ENCODE measurements at places on chromosomes 7 and 10.
A peak's percentile ranks its signal among the peaks of the same experiment; 100 is the strongest.

DNA sequence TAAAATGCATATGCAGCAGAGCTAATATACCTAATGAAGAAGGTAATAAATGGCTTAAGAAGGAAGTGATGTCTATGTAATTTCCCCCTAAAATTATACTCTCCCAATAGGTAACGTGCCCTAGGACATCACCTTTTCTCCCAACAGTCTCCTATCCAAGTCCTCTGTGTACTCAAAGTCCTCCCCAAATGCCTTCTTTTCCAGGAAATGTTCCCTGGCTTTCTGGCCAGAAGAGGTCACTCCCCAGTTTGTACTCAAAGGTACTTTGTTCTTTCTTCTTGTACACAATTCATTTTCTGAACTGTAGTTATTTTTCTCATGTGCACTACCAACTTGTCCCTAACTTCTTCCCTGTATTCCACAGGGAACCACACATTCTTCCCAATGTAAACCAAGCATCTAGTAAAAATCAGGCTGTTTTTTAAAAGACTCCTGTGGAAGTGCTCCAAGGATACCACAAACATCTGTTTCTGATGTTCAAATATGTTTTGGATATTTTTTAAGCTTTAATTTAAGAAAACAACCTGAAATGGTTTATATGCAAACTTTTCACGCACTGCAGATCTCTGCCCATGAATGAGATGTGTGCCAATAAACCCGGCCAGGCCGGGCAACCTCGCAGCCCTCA lies 262.3 kb upstream of the KLF14 start:
- no peak for DNase-seq

- DNase-seq, result peak; percentile 12
Observed at GRCh38 chr7:20079080-20079479, 138.1 kb downstream of the MACC1 start.

DNA sequence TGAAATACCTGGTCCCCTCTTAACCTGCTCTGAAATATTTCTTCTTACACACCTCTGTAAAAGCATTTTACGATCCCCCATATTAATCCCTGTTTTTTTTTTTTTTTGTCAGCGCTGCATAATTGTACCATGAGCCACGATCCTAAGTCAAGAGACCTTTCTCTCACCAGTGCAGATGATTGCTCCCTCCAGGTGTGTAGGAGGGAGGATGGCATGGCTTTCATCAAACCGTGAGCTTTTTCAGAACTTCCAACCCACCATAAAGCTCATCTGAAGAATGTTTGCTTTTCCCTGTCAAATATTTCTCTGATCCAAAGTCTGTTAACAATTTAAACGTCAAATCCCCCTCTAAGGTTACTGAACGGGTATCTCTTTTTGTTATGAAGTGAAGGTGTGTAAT lies 28.2 kb upstream of the SEPHS1 start:
- no peak for DNase-seq

DNA sequence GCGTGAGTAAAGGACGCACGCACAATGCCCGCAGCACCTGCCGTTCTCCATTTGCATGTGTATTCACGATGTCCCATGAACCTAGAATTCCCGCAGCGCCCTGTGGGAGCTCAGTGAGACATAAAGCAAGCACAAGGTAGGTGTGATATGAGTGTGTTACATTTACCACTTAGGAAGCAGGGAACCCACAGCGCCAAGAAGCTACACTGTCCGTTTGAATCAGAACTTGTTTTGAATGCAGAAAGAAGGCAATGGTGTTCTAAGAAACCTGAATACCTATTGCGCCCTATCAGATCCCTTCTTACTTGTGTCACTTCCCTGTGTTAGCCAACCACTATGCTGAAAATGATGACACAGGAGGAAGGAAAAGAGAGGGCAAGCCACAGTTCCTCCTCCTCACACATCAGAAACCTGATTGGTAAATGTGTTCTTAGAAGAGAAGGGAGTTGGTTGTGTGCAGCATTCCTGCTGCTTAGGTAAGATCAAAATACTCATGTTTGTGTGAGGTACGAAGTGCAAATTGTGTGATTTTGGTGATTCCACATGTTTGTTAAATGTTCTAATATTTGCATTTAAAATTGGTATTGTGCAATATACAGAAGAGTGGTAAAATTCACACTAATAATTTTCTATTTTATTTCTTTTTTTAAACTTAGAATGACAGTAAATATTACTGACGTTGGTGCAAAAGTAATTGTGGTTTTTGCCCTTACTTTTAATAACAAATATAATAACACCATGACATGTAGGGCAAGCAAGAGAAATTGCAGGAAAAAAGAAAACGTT lies 185.4 kb downstream of the SEC23IP start:
- DNase-seq, result peak; percentile 1

- DNase-seq, result no peak
Observed at GRCh38 chr10:44393834-44394547, 9.1 kb upstream of the CXCL12 start.

DNA sequence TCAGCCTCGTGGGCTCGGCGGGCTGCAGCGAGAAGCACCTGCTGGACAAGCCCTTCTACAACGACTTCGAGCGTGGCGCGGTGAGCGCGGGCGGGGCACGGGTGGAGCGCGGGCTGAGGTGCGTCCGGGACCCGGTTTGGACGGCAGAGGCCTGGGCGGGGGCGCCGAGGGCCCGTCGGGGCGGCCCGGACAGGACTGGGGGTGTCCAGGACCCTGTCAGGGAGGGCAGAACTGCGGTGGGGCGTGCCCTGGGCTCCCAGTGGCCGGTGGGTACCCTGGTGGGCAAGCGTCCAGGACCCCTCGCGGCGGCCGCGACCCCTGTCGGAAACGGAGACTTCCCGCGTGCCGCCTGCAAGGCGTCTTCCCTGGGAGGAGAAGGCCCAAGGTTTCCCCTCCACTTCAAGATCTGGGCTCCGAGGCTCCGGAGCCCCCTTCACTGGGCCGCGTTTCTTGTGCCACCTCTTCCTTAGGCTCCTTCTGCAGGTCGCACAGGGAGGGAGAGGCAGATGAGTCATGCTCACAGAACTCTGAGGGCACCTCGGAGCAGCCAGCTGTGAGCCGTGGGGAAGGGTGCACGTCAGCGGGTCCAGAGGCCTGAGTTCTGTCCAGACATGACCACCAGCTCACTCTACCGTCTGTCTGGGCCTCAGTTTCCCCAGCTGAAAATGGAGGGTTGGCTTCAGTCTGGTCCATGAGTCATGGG lies 485 bp downstream of the ALOX5 start:
- DNase-seq, result peak; percentile 44

DNA sequence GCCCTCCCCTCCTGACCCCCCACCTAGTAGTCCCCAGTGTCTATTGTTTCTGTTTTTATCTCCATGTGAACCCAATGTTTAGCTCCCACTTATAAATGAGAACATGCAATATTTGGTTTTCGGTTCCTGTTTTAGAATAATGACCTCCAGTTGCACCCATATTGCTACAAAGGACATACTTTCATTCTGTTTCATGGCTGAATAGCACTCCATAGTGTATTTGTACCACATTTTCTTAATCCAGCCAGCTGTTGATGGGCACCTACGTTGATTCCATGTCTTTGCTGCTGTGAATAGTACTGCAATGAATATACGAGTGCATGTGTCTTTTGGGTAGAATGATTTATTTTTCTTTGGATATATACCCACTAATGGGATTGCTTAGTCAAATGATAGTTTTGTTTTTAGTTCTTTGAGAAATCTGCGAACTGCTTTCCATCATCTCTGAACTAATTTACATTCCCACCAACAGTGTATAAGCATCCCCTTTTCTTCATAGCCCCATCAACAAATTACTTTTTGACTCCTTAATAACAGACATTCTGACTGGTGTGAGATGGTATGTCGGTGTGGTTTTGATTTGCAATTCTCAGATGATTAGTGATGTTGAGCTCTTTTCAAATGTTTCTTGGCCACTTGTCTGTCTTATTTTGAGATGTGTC lies 128.4 kb upstream of the PHYHIPL start:
- DNase-seq, result no peak

GRCh38 chr10:24360282-24361127 lies 151.6 kb downstream of the KIAA1217 start:
- DNase-seq, result peak; percentile 79

- DNase-seq, result no peak
Observed at GRCh38 chr7:47610506-47611044, 28.7 kb upstream of the TNS3 start.

DNA sequence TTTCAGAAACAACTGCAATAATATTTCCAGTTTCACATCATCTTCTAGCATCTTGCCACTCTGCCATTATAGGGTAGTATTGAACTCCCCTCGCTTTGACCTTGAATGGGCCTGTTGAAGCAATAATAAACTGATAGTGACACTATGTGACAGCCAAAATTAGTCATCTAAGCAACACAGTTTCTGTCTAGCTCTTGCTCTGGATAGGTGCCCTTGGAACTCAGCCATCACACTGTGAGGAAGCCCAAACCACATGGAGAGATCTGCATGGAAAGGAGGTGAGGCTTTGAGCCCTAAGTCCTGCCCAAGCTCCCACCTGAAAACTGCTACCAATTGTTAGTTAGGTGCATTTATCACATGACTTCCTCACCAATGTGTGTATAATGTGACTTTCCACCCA lies 18.1 kb upstream of the KCND2 start:
- no peak for DNase-seq

- DNase-seq, result peak; percentile 85
Observed at GRCh38 chr10:13347500-13348156, 465 bp downstream of the SEPHS1 start.

DNA sequence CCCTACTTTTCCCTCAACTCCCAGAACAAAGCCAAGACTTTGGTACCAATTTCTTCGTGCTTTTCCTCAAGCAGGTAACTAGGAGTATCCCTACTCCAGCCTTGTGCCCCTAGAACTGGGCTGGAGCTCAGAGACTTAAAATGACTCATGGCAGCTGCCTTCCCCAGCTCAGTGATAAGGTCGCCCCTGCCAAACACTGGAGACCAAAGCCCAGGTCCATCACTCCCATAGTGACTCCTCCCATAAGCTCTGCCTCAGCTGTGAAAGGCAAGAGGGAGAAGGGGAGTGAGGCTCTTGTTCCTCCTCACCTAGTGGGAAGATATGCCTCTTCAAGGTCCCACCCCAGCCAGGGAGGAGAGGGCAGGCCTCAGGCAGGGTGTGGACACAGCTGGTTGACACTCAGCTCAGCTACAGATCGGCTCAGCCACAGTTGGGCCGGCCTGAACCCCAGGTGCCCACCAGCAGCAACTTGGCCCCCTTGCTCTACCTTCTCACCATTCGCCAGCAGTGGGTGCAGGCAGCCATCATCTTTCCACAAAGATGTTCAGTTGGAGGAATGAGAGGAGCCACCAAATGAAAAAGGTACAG lies 13.8 kb upstream of the CYREN start:
- DNase-seq, result no peak

DNA sequence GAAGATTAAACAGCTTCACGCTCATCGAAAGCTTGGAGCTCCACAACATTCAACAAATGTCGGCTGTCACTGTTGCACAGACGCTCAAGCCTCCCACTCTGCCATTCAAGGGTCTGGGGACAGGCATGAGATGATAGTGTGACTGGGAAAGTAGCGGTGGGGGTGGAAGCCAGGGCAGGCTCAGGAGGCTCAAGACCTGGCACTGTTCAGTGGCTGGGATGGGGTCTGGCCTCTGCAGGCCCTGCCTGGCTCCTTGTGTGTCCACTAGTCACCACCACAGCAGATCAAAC lies 13.5 kb upstream of the GTPBP4 start:
- no peak for DNase-seq

DNA sequence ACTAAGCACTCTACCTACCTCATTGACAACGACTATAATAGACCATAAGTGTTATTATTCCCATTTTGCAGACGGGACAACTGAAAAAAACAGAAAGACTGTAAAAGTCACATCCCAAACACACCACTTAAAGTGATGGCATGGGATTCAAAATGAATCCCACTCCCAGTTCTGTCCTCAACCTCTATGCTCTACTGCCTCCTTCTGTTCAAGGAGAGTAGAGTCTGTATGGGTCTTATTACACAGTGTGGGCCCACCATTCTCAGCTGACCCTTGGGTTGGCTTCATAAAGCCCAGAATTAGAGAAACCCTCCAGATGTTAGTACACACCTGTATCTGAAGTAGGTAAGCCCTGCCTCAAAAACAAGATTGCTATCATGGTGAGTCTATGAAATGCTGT lies 102.2 kb downstream of the GRM8 start:
- no peak for DNase-seq

GRCh38 chr10:30883116-30883515 lies 148.5 kb downstream of the ZNF438 start:
- no peak for DNase-seq

- DNase-seq, result no peak
Observed at GRCh38 chr7:77566421-77566820, 29.3 kb downstream of the PTPN12 start.

GRCh38 chr10:60367431-60367830 lies 22.2 kb downstream of the ANK3 start:
- no peak for DNase-seq

- no peak for DNase-seq
Observed at GRCh38 chr10:81655986-81656385, 219.0 kb upstream of the NRG3 start.

GRCh38 chr10:54559498-54559897 lies 241.5 kb downstream of the PCDH15 start:
- DNase-seq, result peak; percentile 4

DNA sequence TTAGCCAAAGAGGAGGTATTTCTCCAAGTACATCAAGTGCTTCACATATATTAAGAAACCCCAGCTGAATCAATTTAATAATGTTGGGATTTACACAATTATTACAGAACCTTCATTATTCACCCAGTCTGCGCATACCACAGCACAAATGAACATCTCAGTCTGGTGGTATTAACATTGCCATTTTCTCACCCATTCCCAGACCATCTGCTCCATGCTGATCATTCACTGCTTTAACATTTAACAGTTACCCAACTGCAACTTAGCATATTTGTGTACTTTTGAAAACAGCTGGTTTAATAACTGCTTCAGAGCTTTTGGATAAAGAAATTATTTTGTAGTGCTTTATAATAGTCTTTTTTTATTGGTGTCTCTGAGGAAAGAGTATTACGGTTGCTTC lies 1072.1 kb downstream of the NXPH1 start:
- no peak for DNase-seq

DNA sequence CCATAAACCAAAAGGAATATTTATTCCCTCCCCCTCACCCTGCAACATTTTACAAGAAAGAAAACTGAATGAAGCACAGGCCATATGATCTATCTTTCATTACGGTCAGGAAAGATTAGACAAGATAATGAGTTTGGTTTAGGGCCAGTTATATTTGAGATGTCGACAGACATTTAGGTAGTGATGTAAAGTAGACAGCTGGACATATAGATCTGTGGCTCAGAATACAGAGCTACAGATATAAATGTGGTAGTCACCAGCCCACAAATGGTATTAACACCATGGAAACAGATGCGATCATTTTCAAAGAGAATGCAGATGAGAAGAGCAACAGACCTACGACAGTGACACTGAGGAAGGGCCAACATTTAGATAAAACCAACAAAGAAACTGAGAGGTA lies 142.5 kb downstream of the SRPK2 start:
- DNase-seq, result no peak

GRCh38 chr7:132932296-132933071 lies 149.4 kb downstream of the CHCHD3 start:
- no peak for DNase-seq

DNA sequence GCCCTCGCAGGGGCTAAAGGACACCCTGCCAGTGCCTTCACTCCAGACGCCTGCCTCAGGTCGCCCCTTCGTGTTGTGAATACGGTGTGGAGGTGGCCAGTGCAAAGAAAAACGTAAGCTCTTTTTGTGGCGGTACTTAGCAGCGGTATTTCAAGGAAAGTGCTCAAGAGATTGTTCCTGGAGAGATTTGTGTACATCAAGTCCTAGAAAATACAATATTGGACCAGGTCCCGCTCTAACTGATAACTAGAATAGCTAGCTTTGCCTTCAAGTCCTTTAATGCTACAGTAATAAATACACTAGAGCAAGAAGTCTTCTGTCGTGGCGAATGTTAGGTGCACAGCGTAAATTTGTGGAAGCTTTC lies 689 bp downstream of the PLCE1 start:
- DNase-seq, result no peak

GRCh38 chr7:105742787-105743186 lies 133.6 kb downstream of the ATXN7L1 start:
- DNase-seq, result no peak

All from epithelial cell of esophagus (primary cell).